ENCODE measurements at places on chromosomes 2 and 18. TPM values are rescaled to one million over a fixed set of nuclear protein-coding genes. Genes with fewer than 3 reads are reported as not detected.

SLC9A4 gene
- total RNA-seq, result not detected

MYO3B gene
- total RNA-seq, result 0.05 TPM

SERPINB12 gene
- not detected for total RNA-seq

CEBPZOS gene
- 61.3 TPM for total RNA-seq

KCTD1 gene
- total RNA-seq, result 6.4 TPM

DNA sequence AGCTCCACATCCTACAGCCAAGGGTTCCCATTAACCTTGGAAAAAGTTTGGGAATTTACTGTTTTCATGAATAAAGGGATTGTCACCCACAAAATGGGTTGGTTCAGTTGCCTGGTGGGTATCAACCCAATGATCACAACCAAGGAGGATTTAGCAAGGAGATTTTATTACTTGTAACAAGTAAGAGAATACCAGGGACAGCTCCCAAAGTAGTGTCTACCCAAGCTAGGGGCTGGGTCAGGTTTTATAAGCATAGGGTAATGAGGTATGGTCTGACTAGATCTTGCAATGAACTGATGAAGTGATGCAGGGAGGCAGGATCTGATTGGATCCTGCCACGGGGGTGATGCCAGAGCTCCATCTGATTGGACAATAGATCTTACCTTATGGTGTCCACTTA, 681.8 kb downstream of the SLC4A3 start:
- DNase-seq, result no peak

- no peak for DNase-seq
Measured at GRCh38 chr18:10727477-10727876, 201.7 kb downstream of the NAPG start.

- no peak for DNase-seq
Measured at GRCh38 chr2:240775905-240776304, 44.1 kb downstream of the KIF1A start.

DNA sequence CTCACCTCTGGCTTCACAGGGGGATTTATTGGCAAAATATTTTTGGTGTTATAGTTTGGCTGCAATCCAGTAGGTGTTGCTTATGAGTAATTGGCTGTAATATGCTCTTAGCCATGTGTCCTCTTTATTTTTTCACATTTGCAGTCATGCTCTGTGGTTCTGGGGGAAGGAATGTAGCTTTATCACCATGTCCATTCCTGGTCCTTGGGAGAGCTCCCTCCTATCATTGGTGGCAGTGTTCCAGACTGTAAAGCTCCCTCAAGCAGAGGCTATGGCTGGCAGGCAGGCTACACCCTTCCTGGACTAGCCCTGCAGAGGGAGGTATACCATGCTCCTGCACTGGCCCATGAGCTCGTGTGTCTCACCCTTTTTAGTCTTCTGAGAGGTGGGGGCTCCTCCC, 120.0 kb upstream of the FSIP2 start:
- no peak for DNase-seq

DNA sequence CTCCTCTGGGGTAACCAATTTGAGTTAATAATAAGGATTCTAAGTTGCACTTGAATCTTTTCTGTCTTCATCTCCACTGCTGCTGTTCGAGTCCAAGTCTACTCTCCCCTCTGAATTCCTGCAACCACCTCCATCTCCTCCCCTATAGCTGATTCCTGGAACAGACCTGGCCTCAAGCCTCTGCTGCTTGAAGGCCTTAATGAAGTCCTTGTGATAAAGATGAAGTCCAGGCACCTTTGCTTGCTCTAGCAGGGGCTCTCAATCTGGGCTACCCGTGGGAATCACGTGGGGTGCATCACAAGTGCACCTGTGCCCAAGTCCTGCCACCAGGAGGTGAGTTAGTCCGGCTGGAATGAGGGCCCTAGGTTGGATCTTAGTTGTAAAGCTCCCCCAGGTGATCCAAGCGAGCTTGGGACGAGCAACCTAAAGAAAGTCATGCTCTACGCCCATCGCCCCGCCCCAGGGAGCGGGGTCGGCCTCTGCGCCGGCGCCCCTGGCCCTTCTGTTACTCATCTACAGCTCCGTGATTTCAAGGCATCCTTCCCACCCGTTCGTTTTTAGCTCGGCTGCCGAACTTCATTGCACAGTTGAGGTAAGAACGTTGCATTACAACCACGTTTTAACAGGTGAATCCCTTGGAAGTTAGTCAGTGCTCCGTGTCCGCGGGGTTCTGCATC, 905 bp upstream of the IAH1 start:
- no peak for DNase-seq

GRCh38 chr18:31268985-31269406, 49.0 kb upstream of the DSG1 start:
- no peak for DNase-seq

DNA sequence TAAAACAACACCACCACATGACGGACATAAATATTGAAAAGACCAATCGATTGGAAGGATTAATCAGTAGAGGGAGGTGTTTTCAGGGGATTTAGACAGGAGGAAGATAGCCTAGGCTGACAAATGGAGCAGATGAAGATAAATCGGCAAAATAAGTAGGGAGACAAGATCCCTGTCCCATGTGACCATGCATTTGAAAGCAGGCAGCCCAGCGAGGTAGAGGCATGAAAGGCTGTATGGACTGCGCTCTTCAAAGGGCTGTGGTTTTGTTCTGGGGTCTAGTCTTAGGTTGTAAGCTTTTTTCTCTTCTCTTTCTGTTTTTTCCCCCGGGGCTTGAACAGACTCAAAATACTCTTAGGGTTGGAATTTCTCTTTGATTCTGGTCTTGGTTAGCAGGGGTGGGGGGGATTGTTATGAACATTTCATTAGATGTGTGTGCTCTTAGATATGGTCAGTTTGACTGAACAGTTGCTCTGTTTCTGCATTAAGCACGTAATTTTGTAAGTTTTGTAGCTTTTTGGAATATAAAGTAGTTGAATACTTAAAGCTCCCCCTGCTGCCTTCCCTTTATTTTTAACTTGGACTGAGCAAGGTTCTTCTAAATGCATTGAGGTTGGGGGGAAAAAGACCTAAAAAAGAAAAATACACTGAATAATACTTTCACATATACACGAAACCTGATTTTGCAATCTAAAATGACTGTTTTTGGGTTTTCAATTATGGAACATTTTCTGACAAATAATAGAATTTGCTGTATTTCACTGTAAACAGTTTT, 32.2 kb downstream of the ZNF532 start:
- no peak for DNase-seq

DNA sequence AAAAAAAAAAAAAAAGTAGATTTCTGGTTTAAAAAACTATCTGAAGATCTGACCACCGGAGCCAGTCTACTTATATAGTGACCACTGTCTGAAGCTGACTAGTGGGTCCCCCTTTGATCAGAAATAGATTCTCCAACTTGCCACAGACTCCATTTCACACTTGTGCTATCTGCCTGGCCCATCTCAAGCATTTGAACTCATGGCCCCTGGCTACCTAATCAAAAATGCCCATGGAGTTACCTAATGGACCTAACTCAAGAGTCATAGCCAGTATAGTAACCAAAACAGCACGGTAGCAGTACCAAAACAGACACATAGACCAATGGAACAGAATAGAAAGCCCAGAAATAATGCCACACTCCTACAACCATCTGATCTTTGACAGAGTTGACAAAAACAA, 17.0 kb upstream of the ATL2 start:
- DNase-seq, result no peak

DNA sequence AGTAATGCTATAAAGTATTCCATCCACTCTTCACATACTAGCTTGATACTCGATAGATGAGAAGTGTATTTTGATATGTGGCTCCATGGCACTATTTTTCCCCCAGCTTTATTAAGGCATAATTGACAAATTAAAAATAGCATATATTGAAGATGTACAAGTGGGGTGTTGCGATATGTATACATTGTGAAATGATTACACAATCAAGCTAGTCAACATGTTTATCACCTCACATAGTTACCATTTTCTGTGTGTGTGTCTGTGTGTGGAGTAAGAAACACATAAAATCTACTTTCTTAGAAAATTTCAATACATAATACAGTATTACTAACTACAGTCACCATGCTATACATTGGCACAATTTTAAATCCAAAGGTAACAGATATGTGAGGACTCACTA, 82.5 kb upstream of the MYT1L start:
- DNase-seq, result no peak
